ENCODE measurements at places on chromosomes 13 and 19.

DNA sequence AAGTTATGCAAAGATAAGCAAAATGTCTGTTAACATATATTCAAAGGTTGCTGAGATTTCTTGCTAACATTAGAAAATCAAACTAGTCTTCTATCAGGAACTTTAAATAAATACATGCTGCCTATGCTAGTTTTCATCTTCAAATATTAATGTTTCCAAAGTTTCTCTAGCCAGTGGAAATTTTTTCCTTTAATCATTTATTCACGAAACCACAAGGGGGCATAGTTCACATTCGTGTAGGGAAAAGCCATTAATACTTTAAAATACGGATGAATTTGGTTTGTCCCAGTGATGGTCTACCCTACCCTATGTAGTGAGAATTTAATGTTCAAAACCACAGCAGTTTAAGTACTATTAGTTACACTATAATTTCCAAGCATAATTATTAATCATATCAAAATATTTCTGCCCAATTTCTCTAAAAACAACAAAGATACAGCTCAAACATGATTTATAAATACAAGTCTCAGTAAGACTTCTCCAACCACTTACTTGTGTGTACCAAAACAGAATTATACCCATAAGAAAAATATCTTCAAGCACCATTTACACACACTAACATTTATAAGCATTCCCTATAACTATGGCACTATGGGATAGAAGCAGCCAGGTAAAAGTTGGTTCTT is 16.2 kb downstream of the NUFIP1 start:
- no peak for DNase-seq

DNA sequence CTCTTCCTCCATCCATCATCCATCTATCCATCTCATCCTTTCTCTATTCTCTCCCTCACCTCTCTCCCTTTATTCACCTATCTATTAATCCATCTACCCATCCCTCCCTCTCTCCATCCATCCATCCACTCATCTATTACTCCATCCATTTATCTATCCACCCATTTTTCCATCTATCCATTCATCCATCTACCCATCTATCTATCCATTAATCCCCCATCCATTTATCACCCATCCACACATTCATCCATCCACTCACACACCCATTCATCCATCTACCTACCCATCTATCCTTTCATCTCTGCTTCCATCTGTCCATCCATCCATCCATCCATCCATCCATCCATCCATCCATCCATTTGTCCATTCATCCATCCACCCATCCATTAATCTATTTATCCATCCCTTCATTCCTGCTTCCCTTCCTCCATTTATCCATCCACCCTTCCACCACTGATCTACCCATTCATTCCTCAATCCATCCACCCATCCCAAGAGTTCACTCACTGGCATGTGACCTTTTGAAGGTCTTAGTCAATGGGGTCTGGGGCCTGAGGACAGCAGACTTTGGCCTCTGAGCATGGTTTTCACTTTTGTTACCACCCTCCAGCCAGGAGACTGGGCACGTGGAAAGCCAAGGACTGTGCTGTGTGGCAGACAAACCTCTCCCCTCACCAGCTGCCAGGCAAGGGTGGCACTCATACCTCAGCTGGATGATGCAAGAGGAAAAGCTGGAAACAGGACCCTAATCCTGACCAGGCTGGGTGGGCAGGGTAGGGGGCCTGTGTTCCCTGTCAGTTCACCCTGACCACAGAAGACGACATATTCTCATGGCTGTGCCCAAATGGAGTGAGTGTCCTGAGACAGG is 126.7 kb downstream of the URI1 start:
- DNase-seq: no peak

DNA sequence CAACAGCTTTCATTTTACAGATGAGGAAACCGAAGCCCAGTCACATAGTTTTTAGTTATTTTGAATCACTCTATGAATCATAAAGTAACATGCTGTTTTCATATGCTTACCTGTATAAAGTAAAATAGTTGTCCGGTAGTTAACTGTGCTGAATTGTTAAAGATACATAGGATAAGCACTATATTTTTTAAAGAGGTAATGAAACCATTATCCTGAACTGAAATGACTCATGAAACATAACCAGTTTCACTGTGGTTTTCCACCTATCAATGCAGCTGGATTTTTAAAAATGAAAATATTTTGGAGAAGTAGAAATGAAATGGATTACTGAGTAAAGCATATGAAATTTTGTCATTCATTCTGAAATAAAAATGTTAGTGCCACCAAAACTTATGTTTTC is 655.0 kb downstream of the OLFM4 start:
- DNase-seq: no peak

GRCh38 chr13:24406524-24406923 is 97.1 kb downstream of the C1QTNF9 start:
- DNase-seq: no peak

DNA sequence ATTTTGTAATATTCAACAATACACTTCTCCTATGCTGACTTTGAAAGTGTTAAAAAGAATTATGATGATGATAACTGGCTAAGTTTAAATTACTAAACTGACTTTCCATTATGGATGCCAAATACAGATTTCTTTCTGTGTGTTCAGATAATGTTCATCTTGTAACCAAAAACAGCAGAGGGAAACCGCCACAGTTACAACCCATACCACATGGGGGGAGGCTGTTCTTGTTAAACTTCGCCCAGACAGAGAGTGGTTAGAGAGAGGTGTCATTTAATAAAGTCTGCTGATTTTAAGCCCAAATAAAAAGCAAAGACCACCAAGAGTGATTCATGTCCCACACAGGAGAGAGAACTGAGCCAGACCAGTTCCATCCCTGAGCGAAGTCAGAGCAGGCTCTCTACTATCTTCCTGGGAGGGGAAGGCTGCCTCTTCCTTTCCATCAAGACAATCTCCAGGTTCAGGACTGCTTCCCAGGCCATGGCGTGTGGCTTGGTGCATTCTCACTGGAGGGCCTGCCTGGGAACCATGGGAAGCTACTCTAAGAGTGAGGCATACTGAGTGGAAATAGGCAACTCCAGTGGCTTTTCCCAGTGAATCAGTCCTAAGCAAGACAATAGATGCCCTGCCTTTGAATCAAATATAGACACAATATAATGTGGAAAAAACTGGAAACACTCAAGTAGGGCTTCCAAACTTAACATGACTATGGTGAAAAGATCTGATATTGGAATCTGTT is 18.2 kb downstream of the EFNB2 start:
- no peak for DNase-seq

DNA sequence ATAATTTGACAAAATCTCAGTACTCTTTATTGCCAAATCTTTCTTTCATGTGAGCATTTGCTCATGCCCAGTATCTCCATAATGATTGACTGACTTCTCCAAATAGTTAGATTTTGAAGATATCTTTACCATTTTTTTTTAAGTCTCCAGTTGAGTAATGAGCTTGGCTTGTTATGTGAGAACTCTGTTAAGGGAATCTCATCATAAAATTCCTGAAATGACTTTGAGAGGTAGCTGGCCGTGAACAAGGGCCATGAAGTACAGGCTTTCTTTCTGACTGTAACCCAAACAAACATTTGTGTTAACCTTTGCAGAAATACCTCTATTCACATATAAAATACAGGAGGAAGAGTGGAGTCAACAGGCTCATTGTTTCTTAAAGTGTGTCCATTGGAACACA is 449.7 kb downstream of the IRS2 start:
- no peak for DNase-seq

DNA sequence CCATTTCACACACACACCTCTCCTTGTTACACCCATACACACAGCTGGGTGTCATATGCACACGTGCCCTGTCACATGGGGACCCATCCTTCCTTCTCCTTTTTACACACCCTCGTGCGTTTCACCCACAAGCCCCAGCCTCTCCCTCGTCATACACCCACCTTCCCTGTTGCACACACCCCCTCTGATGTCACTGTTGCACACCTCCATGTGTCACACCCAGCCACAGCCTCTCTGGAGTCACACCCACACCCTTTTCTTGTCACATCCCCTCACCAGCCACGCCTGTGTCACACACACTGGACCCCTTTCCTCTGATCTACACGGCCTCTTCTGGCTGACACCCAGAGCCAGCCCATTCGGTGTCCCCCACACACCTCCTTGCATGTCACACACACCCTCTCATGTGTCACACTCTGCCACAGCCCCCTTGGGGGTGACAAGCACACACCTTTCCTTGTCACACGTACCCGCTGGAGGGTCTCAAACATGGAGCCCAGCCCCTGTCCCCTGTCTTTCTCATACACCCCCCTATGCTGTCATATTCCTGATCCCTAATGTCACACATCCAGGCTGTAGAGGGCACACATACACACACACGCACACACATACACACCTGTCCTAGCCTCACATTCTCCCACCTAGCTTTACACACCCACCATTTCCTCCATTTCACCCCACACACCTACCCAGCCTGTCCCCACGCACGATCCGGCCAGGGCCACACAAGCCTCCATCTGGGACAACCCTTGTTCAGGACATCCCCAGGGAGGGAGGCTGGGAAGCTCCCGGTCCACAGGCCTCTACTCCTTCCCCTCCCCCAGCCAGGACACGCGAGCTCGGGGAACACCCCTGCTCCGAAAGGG is 1.4 kb downstream of the NOVA2 start:
- DNase-seq: peak; percentile 56

DNA sequence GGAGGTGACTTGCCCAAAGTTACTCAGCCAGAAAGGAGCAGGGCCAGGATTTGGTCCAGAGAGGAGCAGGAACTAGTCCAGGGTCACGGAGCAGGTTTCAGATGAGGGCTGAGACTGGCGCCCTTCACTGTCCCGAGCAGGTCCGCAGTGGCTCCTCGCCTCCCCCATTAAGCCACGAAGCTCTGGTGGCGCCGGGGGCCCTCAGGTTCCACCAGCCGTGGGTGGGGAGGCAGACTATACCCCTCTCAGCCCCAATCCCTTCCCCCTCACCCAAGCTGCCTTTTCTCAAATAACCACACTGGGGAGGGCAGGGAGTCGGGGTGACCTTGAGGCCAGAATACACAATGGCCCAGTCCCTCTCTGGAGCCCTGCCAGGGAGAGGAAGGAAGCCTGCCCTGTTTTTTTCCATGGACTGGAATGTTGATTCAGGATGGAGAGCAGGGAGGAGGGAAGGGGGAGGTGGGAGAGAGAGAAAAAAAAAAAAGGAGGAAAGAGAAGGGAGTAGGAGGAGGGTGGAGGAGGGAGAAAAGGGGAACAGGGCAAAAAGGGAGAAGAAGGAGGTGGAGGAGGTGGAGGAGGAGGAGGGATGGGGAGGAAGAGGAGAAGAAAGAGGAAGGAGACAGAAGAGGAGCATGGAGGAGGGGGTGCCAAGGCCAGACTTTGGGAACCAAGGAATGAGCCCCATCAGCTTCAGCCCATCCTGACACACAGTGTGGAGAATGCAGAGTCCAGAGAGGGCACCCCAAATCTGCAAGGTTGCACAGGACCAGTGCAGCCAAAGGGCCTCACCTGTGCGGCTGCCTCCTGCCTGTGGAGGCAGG is 19.7 kb downstream of the CEACAM16 start:
- DNase-seq: peak; percentile 74

GRCh38 chr13:51370116-51370515 is 30.6 kb downstream of the SERPINE3 start:
- no peak for DNase-seq

DNA sequence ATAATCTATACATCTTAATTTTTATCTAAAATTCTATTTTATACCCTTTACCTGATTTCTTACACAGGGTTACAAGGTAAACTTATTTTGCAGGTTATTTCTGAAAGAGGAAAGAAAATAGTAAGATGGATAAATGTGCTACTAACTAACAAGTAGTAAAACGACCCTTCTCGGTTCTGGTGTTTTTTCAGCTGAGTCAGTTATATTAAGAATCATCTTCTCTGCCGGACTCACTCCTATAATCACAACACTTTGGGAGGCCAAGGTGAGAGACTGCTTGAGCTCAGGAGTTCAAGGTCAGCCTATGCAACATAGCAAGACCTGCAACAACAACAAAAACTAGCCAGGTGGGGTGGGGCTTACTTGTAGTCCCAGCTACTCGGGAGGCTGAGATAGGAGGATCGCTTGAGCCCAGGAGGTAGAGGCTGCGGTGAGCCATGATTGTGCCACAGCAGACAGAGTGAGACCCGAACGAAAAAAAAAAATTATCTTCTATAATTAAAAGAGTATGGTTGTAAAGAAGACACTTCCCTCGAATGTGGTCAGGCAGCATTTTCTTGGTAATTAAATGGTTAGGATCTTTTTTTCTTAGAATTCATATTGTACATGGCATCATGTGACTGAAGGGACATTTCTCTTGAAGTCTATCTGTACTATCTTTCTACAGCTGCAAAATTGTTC is 27.9 kb upstream of the RCBTB2 start:
- DNase-seq: no peak

DNA sequence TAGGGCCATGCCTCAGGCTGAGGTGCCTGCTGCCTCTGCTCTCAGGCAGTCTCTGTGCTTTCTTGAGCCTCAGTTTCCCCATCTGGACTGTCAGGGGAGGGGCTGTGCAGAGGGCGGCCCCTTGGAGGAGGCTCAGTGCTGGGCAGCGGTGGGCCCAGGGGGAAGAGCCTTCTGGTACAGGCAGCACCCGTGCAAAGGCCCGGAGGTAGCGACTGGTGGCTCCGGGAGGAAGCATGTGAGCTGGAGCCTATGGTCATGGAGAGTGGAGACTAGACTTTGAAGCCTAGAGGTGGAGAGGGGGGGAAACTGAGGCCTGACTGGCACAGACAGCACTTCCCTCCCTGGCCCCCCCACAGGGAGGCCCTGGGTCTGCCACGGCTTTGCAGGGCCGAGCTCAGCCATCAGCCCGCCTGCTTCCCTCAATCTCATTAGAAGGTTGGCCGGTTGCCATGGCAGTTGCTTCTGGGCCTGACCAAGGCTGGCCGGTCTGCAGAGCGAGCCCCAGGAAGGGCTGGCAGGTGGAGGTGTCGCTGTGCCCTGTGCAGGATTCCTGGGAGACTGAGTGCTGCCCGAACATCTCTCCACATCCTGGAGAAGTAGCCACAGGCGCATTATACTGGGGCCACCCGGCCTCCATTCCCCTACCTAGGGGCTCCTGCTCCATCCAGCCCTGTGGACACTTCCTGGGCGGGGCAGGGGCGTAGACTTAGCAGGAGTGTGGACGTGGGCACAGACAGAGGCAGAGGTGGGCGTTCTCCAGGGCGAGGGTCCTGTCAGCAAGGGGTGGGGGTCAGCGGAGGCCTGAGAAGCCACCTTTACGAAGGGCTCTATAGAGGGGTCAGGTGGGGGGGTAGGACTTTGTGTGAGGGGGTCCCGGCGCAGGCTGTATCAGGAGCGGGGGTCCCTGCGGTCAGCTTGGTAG is 53.2 kb downstream of the CRTC1 start:
- no peak for DNase-seq

DNA sequence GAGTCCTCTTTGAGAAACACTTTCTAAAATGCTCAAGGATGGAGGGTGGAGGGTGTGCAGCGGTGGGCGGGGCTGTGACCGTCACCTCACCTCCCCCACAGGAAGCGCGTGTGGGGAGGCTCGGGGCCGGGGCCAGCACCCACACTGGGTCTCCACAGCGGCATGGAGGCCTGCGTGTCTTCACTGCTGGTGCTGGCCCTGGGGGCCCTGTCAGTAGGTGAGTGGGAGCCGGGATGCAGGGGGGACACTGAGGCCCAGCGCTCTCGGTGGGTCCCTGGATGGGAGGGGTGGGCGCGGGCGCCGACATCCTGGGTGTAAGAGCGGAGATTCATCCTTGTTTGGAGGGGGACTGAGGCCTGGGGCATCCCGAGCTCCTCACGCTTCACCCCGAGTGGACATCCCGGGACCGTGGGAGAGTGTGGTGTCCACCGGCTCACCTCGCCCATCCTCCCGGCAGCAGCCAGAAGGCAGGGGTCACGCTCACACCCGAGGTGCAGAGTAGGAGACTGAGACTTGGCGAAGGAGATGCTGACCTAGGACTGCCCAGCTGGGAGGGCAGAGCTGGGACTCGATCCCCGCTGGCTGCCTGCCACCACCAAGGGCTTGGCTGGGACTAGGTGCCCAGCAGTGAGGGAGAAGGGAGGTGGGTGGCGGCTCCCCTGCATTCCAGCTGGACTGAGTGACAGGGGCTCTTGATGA is at the start of gene GZMM:
GZMM (plus strand) TSS at position 144 of the 699 bp plus-strand sequence; CDS start at position 163, 19 bp downstream.
- DNase-seq: no peak

Measured in H1 (cell line).